GM10248 (cell line): ENCODE measurements at places on chromosomes 6 and 20.

GRCh38 chr6:14110001-14110818, 7.4 kb upstream of the CD83 start:
- DNase-seq: peak; percentile 53

DNA sequence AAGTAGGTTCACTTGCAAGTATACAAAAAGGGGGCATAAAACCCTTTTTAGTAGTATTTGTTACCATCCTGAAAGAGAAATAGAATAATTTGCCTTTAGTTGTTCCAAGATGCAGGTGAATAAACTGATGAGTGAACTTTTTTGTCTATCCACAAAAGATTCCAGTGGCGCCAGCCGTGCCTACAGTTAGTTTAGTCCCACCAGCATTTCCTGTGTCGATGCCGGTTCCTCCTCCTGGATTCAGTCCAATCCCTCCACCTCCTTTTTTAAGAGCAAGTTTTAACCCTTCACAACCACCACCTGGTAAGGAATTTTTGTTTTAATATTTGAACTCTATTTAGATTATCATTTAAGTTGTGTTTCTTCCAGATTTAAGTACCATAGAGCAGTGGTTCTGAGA, 90.9 kb downstream of the SCAF8 start:
- no peak for DNase-seq

- DNase-seq: no peak
These were observed 29.4 kb downstream of the BMP7 start for GRCh38 chr20:57236813-57237584.

DNA sequence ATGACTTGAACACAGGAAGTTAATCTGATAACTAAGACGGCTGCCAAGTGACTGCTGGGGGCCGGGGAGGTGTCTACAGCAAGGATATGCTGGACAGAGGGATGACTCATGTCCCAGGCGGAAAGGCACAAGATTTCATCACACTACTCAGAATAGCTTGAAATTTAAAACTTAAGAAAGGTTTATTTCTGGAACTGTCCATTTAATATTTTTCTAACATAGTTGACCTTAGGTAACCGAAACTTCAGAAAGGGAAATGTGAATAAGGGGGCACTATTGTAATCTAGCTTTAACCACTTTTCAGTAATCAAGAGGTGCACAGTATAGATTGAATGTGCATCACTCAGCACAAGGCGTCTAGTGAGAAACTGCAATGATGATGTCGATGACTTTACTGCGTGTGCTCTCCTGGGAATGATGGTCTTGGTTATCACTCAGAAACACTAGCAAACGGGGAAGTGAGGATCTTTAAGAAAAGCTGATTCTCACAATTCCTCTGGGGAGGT, 171.5 kb downstream of the QKI start:
- DNase-seq: no peak

DNA sequence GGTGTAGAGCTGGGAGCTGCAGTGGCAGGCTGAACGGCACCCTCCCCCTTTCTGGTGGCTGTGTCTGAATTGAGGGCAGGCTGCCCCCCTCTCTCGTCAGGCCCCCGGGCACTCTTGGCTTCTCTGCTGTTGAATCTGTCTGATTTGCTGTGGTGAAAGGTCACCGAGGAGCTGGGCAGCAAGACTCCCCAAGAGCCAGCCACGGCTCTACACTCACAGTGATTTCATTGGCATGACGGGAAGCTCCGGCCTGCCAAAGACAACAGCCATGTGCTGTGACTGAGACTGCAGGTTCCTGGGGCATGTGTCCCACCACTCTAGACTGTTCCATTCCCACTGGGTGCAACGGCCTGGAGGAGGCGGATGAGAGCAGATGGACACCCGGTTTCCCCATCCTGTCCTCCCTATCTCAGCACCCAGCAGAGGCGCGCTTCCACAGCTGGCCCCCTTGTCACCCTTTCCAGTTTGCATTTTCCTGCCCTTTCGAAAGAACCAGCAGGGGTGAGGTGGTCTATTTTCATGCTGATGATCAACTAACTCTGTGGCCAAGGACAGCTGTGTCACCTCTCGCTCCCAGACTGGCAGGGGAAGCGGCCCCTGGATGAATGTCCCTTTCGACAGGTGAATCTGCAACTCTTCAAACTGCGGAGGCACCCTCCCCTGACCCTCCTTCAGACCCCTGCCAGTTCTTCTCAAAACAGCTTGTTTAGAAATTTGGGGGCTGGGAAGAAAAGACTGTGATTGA, 2.2 kb downstream of the APCDD1L start:
- no peak for DNase-seq

- no peak for DNase-seq
These were observed 134.9 kb downstream of the BCAS1 start for GRCh38 chr20:53935344-53936084.

DNA sequence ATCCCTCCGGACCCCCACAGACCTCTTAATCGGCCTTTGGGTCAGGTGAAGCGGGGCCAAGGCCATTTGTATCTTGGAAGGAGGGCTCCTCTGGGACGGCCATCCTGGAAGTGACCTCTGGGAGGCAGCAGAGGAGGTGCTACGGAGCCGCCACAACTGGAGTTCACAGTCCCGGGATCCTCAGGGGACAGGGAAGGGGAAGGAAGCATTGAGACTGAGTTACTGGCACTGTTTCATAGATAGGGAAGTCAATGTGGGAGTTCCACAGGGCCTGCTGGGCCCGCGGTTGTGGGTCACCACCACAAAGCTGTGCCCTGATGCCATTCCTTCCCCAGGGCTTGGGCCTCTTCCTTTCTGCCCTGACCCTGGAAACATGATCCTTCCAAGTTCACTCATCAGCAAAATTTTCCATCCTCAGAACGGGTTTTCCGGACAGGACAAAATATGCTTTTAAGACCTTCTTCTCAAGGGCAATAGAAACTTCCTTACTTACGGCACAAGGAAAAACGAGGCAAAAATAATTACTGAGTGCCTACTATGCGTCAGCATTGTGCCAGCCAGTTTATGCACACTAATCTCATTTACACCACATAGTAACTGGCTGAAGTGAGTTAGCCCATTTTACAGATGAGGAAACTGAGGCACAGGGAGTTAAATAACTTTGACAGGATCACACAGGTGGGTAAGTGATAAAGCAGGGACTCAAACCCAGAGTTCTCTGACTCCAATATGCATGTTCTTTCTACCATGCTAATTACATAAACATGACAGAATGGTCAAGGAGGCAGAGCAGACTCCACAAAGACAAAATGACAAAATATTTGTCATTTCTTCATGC, 143.8 kb downstream of the UNC5CL start:
- no peak for DNase-seq

GRCh38 chr6:85911067-85911466, 268.4 kb upstream of the SYNCRIP start:
- DNase-seq: no peak

DNA sequence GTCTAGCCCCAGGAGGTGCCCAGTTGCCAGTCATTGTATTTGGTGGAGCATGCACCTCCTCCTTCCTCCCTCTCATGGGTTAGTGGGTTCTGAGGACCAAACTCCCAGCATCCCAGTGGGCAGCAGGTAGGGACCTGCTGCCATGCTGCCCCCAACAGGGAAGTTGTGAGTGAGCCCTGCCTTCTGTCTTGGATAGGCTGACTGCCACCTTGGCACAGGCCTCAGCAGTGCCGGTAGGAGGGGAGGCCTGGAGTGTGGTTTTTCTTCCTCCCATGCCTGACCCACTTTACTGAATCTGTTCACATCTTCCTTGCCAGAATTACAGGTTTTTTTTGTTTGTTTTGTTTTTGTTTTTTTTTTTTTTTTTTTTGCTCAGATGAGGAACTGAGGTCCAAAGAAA, 24.5 kb downstream of the PLCG1 start:
- DNase-seq: no peak

DNA sequence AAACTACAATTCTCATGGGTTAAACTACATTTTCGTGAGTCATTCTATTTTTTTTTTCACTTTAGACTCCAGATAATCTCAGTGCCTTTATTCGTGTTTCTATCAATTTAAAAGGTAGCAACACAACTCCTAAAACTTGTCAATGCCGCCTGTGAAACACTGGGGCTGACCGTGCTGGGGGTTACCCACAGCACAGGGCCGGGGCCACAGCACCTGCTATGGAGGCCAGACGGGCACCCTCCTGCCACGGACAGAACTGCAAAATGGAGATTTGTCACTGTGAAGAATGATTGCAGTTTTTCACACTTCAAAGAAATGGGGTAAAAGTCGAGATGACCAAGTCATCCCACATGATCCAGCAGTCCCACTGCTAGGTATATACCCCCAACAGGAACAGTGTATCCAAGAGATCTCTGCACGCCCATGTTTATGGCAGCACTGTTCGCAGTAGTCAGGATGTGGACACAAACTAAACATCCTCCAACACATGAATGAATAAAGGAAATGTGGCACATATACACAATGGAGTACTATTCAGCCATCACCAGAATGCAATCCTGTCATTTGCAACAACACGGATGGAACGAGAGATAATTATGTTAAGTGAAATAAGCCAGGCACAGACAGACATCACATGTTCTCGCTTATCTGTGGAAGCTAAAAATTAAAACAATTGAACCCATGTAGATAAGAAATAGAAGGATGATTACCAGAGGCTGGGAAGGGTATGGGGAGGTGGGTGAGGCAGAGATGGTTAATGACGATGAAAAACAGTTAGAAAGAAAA, 290.1 kb downstream of the SMOC2 start:
- no peak for DNase-seq
